ENCODE measurements at places on chromosomes 12 and 14.

GRCh38 chr14:103931422-103931821 is 3.2 kb downstream of the TDRD9 start:
- no peak for DNase-seq

- DNase-seq, result peak; percentile 81
These were observed 73.3 kb upstream of the PLXNC1 start for GRCh38 chr12:94074980-94075629.

DNA sequence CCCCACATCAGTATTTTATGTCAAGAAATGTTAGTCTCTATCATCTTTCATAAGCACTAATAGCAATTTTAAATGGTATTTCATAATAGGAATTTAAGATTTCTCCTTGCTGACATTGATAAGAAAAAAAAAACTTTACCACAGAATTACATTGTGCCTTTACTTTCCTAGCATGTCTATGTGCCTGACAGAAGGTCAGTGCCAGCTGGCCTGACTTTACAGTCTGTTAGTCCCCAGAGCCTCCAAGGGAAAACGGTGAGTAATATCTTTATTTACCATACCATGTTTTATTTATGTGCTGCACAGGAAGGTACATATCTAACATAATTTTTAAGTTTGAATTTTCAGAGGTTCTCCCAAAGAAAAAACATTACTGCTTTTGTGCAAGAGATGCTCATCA is 152.0 kb upstream of the AEBP2 start:
- DNase-seq, result no peak

DNA sequence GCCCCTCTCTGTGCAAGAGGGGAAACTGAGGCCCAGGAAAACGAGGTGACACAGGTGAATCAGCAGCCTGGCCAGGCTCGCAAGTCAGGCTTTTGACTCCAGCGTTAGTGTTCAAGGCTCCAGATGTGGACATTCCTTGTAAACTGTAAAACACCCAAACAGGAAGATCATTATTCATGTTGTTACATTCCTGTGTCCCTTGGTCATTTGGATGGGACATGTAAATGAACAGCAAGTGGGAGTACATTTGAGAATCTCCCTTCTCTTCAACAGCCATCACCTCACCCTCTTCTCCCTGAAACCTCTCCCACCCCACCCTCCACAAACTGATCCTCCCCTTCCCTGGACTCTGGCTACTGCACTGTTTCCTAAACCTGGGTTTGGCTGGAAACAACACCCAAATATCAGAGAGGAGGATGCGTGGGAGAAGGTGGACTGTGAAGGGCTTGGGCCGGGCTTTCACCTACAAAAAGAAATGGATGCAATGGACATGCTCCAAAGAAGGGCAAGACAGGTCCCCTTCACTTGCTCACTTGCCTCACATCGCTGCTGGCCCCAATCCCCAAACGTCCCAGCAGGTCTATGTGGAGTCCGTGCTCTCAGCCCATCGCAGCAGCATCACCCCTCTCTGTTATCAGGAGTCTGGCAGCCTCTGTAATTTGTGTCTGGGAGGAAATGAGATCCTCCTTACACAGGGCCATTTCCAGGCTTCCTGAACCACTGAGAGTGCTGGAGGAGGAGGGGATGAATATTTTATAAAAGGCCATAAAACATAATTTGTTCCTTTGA is 76.7 kb downstream of the GALNT8 start:
- DNase-seq, result no peak

DNA sequence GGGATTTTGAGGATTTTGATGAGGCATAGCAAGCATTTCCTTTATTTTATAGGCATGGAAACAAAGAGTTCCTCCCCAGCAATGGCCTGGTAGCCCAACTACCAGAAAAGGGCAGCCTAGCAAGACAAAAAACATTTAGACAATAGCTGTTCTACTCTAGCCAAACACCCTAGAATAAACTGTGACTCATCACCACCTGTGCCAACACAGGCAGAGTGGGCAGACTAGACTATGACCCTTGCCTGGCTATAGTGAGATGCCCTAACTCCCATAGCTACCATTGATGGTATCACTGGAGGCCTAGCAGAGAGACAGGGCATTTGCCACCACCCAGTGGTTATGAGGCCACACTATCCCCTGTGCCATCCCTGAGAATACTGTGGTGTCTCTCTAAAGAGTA is 15.5 kb upstream of the CCER1 start:
- DNase-seq, result no peak

GRCh38 chr14:45721472-45721871 is 468.5 kb upstream of the MIS18BP1 start:
- no peak for DNase-seq

DNA sequence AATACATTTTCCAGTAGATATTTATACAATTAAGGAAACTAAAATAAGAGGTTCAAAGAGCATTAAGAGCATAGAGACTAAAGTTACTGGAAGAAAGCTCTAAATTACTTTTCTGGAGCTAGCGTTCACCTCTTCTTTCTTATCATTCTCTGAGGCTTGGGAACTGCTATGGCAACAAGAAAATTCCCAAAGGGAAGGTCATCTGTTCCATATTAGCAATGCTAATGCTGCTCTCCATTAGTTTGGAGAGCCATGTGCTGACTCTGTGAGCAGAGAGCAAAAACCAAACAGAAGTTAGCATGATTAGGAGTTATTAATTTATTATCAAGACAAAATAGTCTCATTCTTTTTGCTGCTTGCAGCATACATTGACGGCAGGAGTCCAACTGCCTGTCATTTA is 143.1 kb upstream of the SLC16A7 start:
- peak; percentile 18 for DNase-seq

DNA sequence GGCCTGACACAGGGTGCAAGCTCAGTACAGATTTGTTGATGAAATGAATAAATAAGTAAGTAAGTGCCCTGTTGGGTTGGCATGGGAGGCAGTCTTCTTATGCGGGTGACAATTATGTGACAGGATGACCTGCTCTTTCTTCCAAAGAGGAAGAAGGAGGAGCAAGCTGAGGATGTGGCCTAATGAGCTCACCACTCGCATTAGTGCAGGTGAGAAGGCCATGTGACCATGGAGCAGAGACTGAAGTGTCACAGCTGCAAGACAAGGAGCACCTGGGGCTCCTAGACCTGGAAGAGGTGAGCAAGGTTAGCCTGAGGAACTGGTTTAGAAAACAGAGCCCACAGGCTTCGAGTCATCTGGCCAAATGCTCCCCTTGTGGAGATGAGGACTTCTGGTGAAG is 34.9 kb downstream of the LRTM2 start:
- DNase-seq, result no peak

Measured in GM04503 (cell line).